CMK (cell line): ENCODE measurements at places on chromosomes 5 and 9.

DNA sequence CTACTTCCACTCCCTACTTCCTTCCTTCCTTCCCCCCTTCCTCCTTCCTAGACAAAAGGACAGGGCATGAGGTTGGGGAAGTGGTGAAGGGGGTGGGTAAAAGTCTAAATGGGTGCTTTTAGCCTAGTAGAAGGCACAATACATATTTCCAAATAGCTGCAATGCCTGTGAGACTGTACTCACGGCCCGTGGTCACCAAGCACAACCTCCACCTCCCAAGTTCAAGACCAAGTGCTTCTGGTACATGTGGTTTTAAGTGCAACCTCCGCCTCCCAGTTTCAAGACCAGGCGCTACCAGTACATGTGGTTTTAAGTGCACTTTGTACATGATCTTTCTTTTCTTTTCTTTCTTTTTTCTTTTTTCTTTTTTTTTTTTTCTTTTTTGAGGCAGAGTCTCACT lies 14.5 kb upstream of the NTNG2 start:
- no peak for DNase-seq

- DNase-seq, result peak; percentile 62
Observed at GRCh38 chr5:178130576-178131445, at the start of gene RMND5B. RMND5B (plus strand) TSS chr5:178131014; CDS start chr5:178138120, 7,106 bp downstream.

- DNase-seq, result no peak
Observed at GRCh38 chr9:87343816-87344430, 153.7 kb upstream of the DAPK1 start.

GRCh38 chr5:37580106-37580505 lies 201.0 kb downstream of the WDR70 start:
- DNase-seq, result no peak

- DNase-seq, result no peak
Observed at GRCh38 chr9:1354086-1354485, 303.9 kb downstream of the DMRT2 start.

- DNase-seq, result no peak
Observed at GRCh38 chr5:72380492-72381274, 60.5 kb downstream of the PTCD2 start.

GRCh38 chr9:125088752-125089151 lies 54.6 kb downstream of the SCAI start:
- no peak for DNase-seq

GRCh38 chr9:17833846-17834245 lies 255.0 kb downstream of the SH3GL2 start:
- DNase-seq, result no peak

GRCh38 chr5:142617416-142618129 lies 68.3 kb downstream of the FGF1 start:
- no peak for DNase-seq

DNA sequence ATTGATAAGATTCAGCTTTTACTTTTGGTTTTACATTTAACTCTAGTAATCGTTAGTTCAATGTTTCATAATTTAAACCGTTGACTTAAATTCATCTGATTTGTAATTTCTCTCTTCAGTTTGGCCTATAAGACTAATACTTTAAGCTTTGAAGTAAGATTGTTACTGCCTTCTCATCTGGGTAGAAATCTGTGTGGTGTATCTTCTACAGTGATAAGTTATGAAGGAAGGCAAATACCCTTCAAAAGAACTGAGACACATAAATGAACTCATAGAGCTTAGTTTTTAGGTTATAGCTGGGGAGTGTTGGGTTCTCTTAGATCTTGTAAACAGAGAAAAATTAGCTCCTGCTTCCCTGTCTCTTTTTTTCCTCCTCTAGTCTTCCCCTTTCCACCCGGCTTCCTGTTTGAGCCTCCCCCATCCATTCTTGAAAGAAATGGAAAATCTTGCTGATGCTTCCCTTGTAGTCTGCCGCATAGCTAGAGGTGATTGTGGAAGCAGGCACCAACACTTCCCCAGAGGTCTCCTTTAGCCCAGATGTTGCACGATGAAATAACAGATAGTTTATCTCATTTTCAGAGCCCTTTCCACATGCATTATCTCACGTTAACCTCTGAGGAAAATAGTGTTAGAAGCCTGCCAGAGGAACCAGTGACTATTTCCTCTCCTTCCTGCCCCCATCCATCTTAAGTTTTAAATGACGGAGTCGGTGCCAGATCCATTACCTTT lies 2.0 kb upstream of the F2RL2 start:
- DNase-seq, result no peak

DNA sequence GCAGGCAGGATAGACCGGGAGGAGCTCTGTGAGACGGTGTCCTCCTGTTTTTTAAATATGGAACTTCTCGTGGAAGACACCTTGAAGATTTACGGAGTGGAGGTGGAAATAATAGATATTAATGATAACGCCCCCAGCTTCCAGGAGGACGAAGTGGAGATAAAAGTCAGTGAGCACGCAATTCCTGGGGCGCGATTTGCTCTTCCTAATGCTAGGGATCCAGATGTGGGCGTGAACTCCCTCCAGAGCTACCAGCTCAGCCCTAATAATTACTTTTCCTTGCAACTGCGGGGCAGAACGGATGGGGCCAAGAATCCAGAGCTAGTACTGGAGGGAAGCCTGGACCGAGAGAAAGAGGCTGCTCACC lies 621 bp downstream of the PCDHGA11 start:
- DNase-seq, result no peak
